Activated CD8-positive, alpha-beta T cell treated with anti-CD3 and anti-CD28 coated beads, Interleukin-2, amount 10 ng/mL, durations not matched to agents 7 days and 5 days (primary cell): ENCODE measurements at places on chromosomes 1 and 21. TPM values are rescaled to one million over a fixed set of nuclear protein-coding genes. Genes with fewer than 3 reads are reported as not detected.

The LYPLA2 gene
- total RNA-seq, result 84.2 TPM

The CRABP2 gene
- total RNA-seq, result 1.9 TPM

GRCh38 chr21:36369064-36369685 lies 16.0 kb upstream of the CHAF1B start:
- DNase-seq, result no peak

DNA sequence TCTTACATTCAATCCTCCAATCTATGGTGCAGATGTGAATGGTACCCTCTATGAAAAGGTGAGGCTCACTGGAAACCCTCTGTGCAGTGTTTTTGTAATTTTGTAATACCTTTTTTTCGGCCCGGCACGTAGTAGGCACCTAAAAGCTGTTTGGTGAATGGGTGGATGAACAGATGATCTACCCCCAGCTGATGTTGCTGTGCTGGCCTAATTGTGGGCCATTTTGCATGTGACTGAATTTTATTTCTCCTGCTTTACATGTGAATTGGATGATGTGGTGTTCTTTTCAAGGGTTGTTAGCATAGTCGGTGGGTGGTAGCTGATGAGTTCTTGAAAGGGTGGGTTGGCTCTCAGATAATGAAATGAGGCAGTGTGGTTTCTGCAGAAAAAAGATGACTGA lies 10.4 kb downstream of the KDM4A start:
- DNase-seq, result no peak
